Brain (organoid and tissue), 16 donors: ENCODE measurements at places on chromosomes 3 and 15. TPM values are rescaled to one million over a fixed set of nuclear protein-coding genes. Genes with fewer than 3 reads are reported as not detected.

- peak; percentile 73 for DNase-seq
These were observed 31.0 kb upstream of the PTPRG start for GRCh38 chr3:61530355-61530754.

DNA sequence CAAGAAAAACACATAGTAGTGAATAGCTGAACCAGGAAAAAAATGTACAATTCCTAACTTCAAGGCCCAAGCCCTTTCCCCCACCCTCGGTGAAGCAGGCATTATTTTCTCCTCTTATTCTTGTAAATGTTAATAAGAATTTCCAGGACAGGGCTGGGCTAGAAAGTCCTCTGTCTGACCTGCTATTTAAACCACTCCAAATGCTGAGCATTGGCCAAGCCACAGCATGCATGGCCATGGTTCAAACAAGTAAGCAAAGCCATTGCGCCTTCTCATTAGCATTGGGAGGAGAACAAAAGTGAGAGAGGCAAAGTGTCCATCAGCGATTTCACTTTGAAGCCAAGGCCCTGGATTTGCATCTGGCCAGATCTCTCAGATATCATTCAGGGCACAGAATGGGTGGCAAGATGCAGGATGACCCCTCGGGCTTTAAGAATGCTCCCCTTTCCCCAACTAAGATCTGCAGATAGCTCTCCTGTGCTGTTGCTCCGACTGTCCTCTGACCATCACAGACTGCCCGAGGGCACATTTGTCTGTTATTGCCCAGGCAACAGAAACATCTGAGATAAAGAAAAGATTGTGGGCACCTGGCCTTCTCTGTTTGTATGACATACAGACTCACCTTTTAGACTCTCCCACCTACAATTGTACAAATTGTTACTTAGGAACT lies 46.3 kb downstream of the CEMIP start:
- peak; percentile 27 for DNase-seq

DNA sequence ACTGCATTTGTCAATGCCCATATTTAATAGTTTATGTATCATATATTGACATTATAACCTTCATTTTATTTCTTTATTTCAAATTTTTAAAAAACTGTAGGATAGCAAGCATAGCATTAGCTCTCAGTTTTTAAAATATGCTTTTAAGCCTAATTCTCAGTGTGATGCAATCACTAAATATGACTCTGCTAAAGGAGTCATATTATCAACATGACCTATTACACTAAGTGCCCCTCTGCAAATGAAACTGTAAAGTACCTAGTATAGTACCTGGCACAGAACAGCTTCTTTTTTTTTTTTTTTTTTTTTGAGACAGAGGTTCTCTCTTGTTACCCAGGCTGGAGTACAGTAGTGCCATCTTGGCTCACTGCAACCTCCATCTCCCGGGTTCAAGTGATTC lies 179.4 kb upstream of the CGNL1 start:
- no peak for DNase-seq

- DNase-seq = no peak
These were observed 220.0 kb upstream of the ARHGEF26 start for GRCh38 chr3:153901152-153901551.

LRRC3B gene
- polyA plus RNA-seq = 4.8 TPM

GRCh38 chr3:178259703-178260102 lies 276.5 kb upstream of the KCNMB2 start:
- no peak for DNase-seq

ZBED2 gene
- polyA plus RNA-seq = not detected

GRCh38 chr3:98784042-98784441 lies 20.9 kb downstream of the ST3GAL6 start:
- DNase-seq = no peak

GRCh38 chr15:99845009-99845408 lies 111.8 kb upstream of the LYSMD4 start:
- no peak for DNase-seq

- DNase-seq = no peak
These were observed 22.8 kb downstream of the IL17RD start for GRCh38 chr3:57142411-57142723.

BNC1 gene
- polyA plus RNA-seq = not detected

GRCh38 chr3:132898141-132898540 lies 140.1 kb upstream of the TMEM108 start:
- no peak for DNase-seq

GRCh38 chr3:38579551-38580449 lies 69.7 kb downstream of the SCN5A start:
- no peak for DNase-seq

DNA sequence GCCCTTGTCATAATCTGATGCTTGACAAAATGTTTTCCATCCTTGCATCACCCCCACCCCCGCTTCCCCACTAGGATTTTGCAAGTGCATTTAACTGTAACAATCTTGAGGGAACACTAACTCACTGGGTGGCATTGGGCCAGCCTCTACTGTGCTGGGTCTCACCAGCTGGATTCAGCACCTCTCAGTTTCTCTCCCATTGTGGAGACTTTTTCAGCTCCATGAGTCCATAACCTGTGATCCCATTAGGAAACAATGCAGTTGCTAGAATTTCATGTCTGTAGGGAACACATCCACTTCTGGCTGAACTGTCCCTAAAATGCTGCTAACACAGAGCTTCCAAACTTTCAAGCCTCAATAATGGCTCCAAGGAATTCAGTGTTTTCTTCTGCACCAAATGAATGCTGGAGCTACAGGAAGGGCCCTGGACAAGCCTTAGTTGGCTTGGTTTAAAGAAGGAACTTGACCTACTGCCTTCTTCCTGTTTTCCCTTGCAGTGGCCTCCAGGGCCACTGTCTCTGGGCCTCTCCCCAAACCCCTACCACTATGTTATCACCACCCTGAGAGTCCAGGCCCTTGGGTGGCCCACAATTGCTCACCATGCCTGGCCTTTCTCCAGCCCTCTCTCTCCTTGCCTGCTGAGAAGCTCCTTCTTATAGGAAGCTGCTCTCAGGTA lies 15.6 kb downstream of the CYP19A1 start:
- no peak for DNase-seq

- no peak for DNase-seq
These were observed 524.7 kb downstream of the GRM7 start for GRCh38 chr3:7385635-7386034.

SPINK8 gene
- polyA plus RNA-seq = 1.4 TPM

DNA sequence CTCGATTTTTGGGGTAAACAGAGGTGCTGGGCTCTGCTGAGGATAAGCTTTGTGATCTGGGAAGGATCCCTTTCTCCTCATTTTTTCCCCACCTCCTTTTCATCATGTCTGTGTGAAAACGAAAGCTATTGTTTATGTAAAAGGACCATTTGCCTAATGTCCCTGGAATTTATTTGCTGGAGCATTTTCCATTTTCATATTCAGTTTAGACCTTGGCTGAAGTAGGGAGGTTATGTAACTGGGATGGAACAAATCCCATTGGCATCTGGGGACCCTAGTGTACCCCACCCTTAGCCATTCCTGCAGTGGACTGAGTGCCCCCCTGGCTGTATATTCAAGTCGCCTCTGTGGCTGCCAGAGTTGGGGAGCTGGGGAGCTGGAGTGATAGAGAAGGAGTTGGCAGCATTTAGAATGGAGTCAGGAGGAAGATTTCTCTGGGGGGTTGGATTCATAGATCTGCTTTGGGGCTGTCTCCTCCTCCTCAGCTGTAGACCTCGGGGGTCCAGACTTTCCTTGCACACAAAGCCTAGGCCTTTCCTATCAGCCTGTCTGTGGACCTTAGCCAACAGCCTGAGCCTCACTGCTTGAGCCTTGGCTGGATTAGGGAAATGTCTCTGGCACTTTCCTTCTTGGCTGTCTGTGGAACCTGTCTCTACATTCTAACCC lies 270.4 kb upstream of the CTDSPL start:
- peak; percentile 19 for DNase-seq

CFAP91 gene
- polyA plus RNA-seq = 2.1 TPM

- no peak for DNase-seq
These were observed 150.3 kb downstream of the RPLP1 start for GRCh38 chr15:69602921-69603320.

GRCh38 chr3:182989566-182989965 lies 9.2 kb upstream of the DCUN1D1 start:
- no peak for DNase-seq

ALCAM gene
- 21.5 TPM for polyA plus RNA-seq

DNA sequence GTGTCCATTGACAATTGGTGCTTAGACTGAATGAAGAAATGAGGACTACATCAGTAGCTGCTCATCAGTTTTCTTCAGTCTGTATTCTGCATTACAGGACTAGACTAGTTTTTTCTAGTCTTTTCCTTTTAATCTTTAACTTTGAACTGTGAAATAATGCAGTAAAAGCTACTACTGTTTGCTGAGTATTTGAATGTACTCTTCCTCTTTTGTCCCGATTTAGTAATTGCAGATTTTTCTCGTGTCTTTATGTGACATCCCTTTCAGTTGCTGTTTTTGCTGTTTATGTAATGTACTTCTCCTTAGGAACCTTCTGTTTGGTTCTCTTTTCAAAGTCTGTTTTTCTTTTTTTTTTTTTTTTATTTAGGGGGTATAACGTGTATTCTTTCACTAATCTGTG lies 17.4 kb downstream of the MFSD1 start:
- DNase-seq = no peak

DNA sequence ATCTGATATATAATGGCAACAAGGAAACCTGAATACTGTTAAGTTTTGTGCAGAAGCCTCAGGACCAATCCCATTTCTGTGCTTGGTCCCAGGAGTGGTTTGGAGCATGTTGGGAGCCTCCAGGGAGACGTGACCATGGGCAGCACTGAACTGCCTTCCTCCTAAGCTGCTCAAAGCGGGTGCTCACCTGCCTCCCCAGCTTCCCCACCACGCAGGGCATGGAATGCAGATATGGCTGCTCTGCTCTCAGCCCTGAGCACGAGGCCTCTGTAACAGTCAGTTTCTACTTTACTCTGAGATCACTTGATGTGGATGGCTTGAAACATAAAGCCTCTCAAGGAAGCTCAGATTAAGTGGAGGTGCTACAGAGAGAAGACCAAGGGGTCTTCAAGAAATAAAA lies 49.3 kb downstream of the MESD start:
- no peak for DNase-seq

DNA sequence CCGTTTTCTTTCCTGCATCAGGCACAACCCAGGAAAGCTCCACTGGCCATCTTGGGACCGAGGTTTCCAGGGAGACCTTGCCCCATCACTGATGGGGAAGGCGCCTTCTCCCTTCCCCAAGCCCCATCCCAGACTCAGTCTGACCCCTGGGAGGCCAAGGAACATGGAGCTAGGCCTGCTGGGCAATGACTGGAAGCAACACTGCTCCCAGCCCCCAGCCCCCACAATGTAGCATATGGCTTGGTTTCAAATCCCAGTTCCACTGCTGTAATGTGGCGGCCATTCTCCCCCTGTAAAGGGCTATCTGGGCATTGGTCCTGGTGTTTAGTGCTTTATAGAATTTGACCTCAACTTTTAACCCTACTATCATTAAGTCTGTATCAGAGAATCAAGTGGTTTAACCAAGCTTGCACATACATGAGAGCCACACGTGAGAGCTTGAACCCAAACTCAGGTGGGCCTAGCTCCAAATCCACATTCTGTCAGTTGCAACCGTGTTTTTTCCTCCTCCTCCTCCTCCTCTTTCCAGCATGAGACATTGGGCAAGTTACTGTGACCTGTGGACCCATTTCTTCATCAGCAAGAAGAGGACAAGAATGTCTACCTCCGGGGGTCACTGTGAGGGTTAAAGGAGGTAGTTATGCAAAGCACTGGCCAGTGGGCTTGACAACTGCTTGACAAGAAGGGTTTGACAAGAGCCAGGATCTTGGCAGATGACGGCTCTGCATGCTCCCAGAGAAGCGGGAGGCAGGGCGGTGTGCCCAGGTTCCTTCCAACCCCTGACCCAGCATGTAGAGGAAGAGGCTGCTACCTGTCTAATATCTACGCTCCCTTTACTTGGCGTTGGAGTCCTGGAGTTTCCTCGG lies 37.4 kb downstream of the KLHL25 start:
- no peak for DNase-seq

GRCh38 chr15:62896969-62897486 lies 145.5 kb upstream of the TPM1 start:
- DNase-seq = peak; percentile 72

MUC13 gene
- polyA plus RNA-seq = not detected

GRCh38 chr3:171379281-171379680 lies 80.9 kb downstream of the TNIK start:
- DNase-seq = no peak

DNA sequence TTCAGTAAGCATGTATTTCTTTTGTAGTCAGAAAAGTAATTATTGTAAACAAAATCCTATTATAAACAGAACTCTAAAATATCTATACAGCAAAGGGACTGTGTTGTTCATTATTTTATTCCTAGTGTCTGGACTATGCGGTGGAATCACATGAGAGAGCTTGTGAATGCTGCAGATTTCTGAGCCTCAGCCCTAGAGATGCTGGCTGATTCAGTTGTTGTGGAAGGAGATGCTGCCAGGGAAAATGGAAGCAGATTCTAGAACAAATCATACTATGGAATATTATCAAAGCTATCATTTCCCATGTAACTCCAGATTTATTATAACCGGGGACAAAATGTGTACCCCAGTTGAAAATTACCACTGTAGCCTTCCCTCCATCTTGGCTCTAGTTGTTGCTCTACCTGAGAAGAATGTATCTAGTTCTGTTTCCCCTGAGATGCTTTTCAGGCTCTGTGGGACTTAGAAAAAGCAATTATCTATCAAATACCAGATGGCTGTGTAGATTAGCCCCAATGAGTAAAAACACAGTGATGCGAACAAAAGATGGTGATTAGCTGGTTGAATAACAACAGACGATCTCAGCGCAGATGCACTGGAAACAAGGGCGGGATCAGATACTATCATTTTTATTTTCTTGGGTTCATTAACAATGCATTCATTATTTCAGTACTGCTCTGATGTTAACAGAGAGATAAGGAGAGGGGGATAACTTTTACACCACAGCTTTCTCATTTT lies 131.3 kb downstream of the TMEM108 start:
- peak; percentile 83 for DNase-seq

DNA sequence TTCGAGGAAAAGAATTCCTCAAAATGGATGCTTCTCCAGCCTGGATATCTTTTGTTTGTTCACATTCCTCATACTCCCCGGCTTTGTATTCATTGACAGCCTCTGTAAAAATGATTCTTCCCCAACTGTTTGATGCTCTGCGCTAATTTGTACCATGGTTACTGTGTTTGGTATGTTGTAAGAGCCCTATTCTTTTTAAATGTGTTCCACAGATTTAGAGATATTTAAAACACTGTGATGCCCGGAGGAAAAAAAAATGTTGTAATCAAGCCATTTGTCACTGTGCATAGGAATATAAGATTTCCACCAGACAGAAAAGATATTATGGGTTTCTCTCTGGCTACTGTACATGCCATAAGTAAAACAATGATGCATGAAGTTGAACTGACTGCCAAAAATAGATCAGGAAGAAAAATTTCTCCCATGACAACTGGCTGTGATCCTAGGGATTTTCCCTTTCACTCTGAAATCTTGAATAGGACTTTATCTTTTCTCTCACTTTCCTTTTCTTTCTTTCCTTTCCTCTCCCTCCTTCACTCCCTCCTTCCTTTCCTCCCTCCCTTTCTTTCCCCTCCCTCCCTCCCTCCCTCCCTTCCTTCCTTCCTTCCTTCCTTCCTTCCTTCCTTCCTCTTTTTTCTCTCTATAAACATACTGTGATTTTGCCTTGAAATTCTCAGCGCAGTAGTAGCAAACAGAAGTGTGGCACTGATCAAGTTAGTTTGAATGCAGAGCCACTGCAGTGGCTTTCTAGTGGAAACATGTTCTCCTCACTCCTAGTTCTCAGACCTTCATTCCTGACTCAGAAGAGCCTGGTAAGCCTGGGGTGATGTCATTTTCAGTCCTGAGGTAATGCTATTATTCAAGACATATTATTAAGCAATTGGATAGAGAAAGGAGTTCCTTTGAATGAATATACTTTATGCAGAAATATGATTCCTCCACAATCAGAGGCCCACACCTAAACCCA lies 254.9 kb upstream of the TBL1XR1 start:
- peak; percentile 96 for DNase-seq

GABRR3 gene
- polyA plus RNA-seq = not detected
